ENCODE measurements at places on chromosomes 5 and 9.

GRCh38 chr9:133054194-133054890, 7.4 kb upstream of the CEL start:
- DNase-seq, result no peak

DNA sequence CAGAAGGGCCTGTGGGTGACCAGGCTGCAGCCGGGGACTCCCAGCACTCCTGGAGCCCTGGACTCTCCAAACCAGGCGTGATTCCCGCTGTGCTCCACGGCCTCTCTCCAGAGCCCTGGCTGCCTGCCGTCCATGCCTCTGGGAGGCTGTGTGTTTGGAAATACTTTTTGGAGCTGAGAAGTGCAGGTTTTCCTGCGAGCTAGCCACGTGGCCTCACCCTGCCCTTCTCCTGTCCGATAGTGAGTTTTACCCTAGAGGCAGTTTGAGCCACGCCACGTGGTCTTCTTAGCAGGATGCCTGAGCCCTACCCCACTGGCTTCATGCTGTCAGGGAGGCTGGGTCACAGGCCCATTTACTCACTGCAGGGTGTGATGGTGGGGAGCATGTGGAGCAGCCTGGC, 71.3 kb downstream of the COL5A1 start:
- no peak for DNase-seq

DNA sequence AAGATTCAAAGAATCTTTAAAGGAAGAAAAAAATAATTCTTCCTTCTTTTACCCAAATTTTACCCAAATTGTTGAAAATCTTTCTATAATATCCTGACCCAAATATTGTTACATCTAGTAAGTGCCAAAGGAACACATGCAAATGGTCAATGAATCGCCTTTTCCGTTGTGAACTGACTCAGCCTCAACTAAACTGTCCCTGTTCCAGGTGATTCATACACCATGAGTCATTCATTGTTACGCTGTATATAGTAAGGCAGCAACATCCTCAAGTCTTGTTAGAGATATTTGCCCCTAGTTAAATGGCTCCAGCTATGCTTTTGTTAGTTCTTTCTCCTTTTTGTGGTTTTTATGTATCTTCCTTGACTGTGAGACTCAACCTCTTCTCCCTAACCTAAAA, 9.7 kb downstream of the PTGER4 start:
- DNase-seq, result no peak

DNA sequence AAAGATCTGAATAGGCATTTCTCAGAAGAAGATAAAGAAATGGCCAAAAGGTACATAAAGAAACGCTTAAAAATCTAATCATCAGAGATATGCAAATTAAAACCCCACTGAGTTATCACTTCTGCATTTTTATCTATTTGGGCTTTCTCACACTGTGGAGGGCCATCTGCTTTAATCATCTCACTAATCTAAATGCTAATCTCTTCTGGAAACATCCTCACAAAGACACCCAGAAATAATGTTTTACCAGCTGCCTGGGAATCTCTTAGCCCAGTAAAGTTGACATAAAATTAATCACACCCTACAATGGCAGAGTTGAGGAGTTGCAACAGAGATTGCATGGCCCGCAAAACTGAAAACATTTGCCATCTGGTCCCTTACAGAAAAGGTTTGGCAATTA, 407.9 kb upstream of the CYLC2 start:
- no peak for DNase-seq

GRCh38 chr5:107248066-107248695, 422.6 kb downstream of the EFNA5 start:
- DNase-seq, result no peak
